Neural crest cell (in vitro differentiated cells): ENCODE measurements at places on chromosomes 3 and 15. TPM values are rescaled to one million over a fixed set of nuclear protein-coding genes. Genes with fewer than 3 reads are reported as not detected.

Gene POPDC2
- total RNA-seq, result 2.8 and 3.8 TPM in 2 replicates

Gene LCTL
- total RNA-seq, result 2.1 and 2.7 TPM in 2 replicates

Gene CFAP92
- total RNA-seq, result 8.7 and 8.8 TPM in 2 replicates

Gene SKOR1
- total RNA-seq, result 0.36 and 0.49 TPM in 2 replicates

Gene CYP8B1
- not detected in 2 replicates for total RNA-seq

Gene C3orf22
- total RNA-seq, result not detected in 2 replicates

Gene ATG3
- 46.1 and 47.4 TPM in 2 replicates for total RNA-seq

Gene ZKSCAN7
- total RNA-seq, result 17.3 and 21.0 TPM in 2 replicates

Gene CEMIP
- 0.30 and 0.33 TPM in 2 replicates for total RNA-seq

Gene FANCI
- 164 and 172 TPM in 2 replicates for total RNA-seq

Gene CLN6
- 71.3 and 73.3 TPM in 2 replicates for total RNA-seq

Gene GPR87
- total RNA-seq, result not detected in 2 replicates

Gene SAMD7
- not detected in 2 replicates for total RNA-seq

Gene ACOX2
- 0.98 and 1.0 TPM in 2 replicates for total RNA-seq

Gene DUOX1
- total RNA-seq, result not detected in 2 replicates

Gene ROPN1
- not detected in 2 replicates for total RNA-seq

Gene RPL29
- 1,471 and 1,533 TPM in 2 replicates for total RNA-seq

Gene NR1I2
- 0.26 TPM in 1 of 2 replicates, not detected in the other for total RNA-seq

Gene MRPS22
- 45.3 and 46.0 TPM in 2 replicates for total RNA-seq

Gene LYZL4
- not detected in 2 replicates for total RNA-seq

Gene RFT1
- 26.3 and 32.4 TPM in 2 replicates for total RNA-seq

Gene SYNPR
- total RNA-seq, result not detected in 2 replicates

Gene TM6SF1
- 0.16 and 0.25 TPM in 2 replicates for total RNA-seq

Gene CYP1A1
- 1.7 and 2.3 TPM in 2 replicates for total RNA-seq

Gene GRAMD2A
- 0.35 and 0.48 TPM in 2 replicates for total RNA-seq

Gene VGLL3
- 3.2 and 6.1 TPM in 2 replicates for total RNA-seq

Gene CFAP100
- 1.1 and 1.7 TPM in 2 replicates for total RNA-seq

Gene CPNE4
- 16.1 and 18.1 TPM in 2 replicates for total RNA-seq

Gene BLM
- 44.8 and 47.8 TPM in 2 replicates for total RNA-seq

Gene IQCF2
- total RNA-seq, result not detected in 2 replicates

Gene ZMYND10
- total RNA-seq, result 2.3 and 2.5 TPM in 2 replicates

Gene PHC3
- 35.2 and 37.1 TPM in 2 replicates for total RNA-seq

Gene ARGFX
- total RNA-seq, result not detected in 2 replicates

Gene ARL6IP5
- 59.2 and 59.9 TPM in 2 replicates for total RNA-seq

Gene MB21D2
- total RNA-seq, result 4.9 and 5.5 TPM in 2 replicates

Gene PPP1R14D
- total RNA-seq, result not detected in 2 replicates

Gene BCL2A1
- total RNA-seq, result not detected in 2 replicates

Gene MOBP
- total RNA-seq, result not detected in 2 replicates

Gene CAV3
- total RNA-seq, result not detected in 2 replicates

Gene PYGO1
- total RNA-seq, result 32.2 and 35.4 TPM in 2 replicates

Gene GPR156
- total RNA-seq, result 1.4 and 2.4 TPM in 2 replicates
